Left cardiac atrium (tissue), 4 donors: ENCODE measurements at places on chromosomes 11 and 22. TPM values are rescaled to one million over a fixed set of nuclear protein-coding genes. Genes with fewer than 3 reads are reported as not detected.

Gene GDPD4
- not detected for total RNA-seq

Gene LIF
- 0.94 TPM for total RNA-seq

Gene ATM
- total RNA-seq, result 43.0 TPM

Gene SYT9
- total RNA-seq, result 0.08 TPM

Gene TSPAN32
- 11.6 TPM for total RNA-seq

Gene CHRM4
- 0.21 TPM for total RNA-seq

Gene TSPAN18
- 152 TPM for total RNA-seq

Gene EMID1
- total RNA-seq, result 1.8 TPM

Gene SYTL2
- total RNA-seq, result 7.2 TPM

GRCh38 chr11:76975513-76975912 is 58.7 kb upstream of the B3GNT6 start:
- no peak for DNase-seq

DNA sequence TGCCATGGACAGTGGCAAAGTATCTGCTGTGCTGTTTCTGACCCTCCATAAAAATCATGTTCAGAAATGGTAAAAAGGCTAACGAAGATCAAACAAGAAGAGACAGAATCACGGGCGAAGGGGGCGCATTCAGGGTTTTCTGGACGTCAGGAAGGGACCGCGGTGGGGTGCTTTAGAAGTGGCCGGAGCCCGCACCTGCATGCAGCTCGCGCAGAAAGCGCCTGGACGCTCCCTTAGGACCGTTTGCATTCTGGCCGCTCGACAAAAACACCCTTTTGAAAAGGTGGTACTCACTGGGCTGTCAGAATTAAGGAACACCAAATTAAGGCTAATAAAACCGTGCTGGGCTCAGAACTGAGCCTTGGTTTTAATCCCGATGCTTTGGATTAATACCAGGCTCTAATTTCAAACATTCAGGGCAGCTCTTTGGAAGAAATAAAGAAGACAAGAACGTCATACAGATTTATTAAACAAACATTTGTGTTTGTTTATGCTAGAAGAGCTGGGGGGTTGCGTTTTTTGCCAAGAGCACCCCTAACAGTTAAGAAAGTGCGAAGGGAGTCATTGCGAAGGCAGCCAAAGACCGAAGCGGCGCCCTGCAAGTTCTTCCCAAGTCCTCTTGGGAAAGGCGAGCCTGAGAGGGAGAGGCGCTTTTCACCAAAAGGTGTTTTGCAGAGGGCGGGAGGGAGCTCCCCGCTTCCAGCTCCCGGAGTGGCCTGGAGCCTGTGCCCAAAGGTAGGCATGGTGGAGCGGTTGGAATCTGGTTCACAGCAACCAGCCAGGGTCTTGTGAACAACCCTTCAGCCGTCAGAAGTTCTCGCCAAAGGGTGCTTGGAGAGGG is 47.7 kb upstream of the DBX1 start:
- no peak for DNase-seq

DNA sequence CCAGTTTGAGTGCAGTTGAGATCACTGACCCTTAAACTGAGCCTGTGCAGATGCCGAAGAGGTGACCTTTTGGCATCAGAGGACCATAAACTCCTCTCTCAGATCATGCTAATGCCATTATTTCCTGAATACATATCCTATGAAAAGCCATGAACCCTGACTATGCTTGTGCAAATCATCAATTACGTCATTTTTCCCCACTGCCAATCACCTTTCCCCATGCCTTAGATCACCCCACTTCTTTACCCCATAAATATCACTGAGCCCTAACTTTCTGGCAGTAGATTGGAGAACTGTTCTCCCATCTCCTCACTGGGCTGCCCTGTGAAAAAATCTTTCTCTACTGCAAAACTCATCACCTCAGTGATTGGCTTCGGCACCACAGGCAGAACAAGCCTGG is 32.9 kb downstream of the MTNR1B start:
- no peak for DNase-seq

DNA sequence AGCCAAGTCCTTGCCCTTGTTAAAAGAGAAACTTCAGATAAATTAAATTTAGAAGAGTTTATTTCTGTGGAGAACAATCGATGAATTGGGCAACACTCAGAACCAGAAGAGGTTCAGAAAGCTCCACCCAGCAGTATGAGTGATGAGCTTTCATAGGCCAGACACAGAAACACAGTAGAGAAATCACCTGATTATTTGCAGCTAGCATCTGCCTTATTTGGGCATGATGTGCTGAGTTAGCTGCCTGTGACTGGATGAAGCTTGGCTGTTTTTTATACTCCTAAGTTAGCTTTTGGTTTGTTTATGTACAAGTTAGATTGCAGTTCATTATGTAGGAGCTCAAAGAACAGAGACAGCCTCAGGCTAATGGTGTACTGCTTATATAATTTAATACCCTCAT is 269.5 kb upstream of the SESN3 start:
- no peak for DNase-seq

DNA sequence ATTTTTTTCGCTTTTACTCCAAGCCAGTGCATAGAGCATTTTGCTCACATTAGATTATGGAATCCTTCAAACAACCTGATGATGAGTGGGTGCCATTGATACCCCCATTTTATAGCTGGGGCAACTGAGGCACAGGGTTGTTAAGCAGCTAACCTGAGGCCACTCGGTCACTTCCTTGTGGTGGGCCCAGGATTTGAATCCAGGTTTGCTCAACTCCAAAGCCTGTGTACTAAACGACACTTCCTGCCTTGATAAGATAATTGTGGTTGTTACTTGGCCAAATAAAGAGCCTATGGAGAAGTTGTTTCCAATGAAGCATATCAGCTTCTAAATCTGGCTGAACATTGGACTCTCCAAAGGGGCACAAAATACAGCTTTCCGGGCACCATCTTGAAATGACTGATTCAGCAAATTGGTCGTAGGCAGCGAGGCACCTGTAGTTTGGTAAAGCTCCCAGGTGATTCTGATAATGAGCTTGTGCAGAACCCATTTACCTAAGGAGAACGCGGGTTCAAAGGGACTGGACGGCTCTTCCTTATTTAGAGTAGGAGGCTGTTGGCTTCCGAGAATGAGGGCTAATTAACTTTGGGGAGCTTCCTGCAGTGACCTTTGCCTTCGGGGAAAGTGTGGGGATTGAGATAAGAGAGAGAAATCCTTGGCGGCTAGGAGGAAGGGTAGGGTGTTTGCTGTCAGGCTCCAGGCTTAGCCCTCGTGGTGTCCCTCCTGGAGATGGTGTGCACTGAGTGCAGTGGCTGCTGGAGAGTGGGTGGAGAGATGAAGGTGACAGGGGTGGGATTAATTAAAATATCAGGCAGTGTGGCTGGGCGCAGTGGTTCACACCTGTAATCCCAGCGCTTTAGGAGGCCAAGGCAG is 17.5 kb upstream of the EHF start:
- DNase-seq, result no peak
